KG1 (cell line): ENCODE measurements at places on chromosomes 5 and 9.

DNA sequence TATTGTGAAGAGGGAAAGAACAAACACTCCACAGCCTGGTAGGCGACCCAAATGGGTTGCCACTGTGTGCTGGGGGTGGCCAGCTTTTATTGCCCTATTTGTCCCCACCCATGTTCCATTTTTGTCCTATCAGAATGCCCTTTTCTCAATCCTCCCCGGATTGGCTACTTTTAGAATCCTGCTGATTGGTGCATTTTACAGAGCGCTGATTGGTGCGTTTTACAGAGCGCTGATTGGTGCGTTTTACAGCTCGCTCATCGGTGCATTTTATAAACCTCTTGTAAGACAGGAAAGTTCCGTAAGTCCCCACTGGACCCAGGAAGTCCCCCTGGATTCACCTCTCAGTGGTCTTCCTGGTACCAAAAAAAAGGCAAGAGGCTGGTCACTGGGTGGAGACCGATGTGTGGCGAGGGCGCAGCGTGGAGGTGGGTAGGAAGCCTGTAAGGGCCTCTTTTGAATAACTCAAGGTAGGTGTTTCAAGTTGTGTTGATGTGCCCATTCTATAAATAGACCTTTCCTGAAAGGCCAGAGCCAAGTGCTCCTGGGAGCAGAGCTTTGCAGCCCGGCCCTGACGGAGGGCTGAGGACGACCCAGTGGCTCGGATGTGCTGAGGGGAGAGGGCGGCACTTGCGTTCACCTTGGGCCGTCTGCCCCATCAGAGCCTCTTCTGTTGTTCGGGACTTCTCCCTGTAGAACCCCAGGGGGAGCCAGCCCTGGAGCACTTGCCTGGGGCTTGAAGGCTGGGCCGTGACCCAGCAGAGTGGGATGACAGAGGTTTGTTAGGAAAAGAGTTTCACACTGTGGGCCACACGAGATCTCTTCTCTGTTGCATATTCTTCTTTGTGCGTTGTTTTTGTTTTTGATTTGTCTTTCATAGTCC, 7.2 kb upstream of the GFPT2 start:
- DNase-seq, result no peak

GRCh38 chr9:71678999-71679398, 89.3 kb downstream of the CEMIP2 start:
- no peak for DNase-seq

DNA sequence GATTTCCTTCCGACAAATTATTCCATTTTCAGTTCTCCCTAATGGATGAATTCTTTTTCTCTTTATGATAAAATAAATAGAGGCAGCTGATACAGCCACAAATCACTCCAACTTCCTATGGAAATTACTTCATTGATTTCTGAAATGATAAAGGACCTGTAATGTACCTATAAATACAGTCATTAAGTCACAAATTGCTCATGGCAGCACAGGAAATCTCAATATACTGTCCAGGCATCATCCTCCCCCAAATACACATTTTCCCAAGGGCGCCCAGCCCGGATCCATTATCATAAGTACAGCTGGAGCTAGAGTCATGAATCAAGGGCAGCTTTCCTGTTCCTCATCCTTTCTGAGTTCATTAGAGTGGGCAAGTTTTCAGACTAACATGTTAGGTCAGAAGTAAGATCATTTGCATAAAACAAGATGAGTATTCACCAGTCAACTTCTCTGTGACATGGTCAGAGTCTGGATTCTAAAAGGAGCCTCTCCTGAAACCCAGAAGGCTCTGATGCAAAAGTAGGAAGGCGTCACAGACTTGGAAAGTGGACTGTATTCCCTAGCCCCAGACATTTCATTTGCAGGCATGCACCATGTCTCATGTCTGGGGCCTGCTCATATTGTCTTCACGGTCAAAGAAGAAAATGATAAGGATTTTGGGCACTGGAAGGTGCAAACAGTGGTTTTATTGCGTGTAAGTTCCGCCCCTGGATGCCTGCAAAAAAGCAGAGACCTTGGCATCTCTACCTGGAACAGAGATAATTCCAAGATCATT, 383.2 kb downstream of the PLK2 start:
- DNase-seq, result no peak

DNA sequence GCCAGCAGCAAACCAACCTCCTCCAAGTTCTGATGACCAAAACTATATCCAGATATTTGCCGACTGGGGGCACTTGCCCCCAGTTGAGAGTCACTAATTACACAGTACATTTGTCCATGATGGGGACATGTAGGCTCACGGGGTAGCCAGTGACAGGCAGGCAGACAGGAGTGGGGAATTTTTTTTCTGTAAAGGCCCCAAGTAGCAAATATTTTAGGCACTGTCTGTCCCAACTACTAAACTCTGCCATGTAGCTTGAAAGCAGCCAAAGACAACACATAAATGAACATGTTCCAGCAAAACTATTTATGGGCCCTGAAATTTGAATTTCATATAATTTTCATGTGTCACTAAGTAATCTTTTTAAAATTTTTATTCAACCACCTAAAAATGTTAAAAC, 80.7 kb downstream of the GRIA1 start:
- DNase-seq, result no peak

GRCh38 chr9:110129425-110129824, 78.5 kb downstream of the C9orf152 start:
- no peak for DNase-seq

- peak; percentile 10 for DNase-seq
Observed at GRCh38 chr5:69105996-69106906, 12.4 kb downstream of the SLC30A5 start.

DNA sequence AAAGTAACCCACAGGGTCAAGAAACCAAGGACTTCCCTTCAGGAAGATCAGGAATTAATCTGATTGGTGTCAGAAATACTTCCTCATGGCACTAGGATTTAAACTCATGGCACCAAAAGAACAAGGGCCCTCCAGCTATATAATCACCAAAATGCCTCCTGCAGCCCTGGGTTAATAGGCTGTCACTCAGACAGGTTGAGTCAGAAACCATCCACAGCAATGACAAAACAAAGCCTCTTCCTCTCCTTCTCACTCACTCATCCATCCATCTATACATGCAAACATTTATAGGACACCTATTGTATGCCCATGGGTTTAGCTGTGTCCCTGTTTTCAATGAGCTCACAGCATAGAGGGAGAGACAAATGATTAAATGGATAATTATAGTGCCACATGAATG, 62.5 kb upstream of the SPOCK1 start:
- DNase-seq, result no peak

- DNase-seq, result no peak
Observed at GRCh38 chr9:16708656-16709435, 161.6 kb downstream of the BNC2 start.

DNA sequence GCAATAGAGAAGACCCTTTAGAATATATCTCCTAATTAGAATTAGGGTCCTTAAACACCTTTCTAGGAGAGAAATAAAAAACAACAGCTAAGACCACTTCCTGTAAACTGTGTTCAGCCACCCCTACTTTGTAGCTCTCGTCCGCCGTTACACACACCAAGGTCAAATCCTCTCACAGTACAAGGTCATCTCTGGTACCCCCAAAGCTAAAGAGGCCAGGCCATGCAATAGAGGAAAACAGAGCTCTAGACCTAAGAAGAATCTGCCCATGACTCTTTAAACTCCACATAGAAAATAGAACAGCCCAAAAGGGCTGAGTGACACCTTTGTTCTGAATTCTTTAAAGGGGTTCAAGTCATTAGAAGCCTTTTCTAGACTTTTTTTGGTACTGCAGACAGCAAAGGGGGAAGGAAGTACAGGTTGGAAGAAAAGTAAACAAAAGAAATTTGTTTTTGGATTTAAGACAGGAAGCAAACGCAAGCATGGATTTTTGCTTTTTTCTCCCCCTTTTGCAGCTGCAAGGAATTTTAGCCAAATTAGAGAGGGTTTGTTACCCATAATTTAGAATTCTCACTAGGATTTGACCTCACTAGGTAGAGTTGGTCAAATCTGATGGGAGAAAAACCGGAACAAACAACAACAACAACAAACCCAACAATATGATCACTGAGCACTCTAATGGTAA, 13.4 kb upstream of the FANCC start:
- no peak for DNase-seq

- no peak for DNase-seq
Observed at GRCh38 chr9:3343671-3344070, 182.1 kb downstream of the RFX3 start.

- DNase-seq, result peak; percentile 98
Observed at GRCh38 chr9:112379177-112380101, 469 bp upstream of the HSDL2 start.

DNA sequence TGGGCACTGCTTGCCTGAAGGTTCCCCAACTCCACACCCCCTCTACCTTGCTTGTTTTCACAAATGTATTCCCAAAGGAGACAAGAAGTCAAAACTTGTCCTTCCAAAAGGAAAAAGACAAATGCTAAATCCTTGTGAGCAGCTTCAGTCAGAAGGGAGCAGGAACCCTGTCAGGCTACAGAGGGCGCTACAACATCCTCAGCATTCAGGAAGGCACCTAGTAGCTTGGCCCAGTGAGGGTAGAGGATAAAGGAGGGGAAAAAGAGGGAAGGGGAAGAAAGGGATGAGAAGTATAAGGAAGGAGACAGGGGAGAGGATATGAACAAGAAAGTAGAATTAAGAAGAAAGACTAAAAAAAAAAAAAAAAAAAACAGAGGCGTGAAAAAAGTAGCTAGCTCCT, 97.5 kb downstream of the MLLT3 start:
- DNase-seq, result no peak

DNA sequence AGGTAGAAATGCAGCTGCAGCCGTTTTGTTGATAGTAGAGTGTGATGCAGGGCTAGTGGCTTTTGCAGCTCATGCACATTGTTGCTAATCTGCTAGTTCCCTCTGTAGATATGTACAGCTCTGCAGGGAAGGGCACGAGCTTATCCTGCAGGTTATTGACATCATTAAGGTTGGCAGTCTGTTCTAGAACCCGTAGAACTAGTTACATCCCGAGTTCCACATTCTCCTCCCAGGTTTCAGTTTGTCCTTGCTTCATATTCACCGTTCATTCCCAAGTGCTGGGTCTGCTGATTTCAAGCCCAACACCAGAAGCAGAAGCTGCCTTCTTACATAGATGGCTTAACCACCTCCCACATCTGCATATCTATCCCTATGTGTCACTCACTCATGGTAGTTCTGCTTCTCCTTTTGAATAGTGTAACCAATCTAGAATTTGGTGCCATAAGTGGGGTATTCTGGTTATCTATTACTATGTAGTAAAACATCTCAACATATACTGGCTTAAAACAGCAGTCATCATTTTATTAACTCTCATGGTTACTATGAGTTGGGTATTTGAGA, 38.1 kb downstream of the CRHBP start:
- no peak for DNase-seq

- DNase-seq, result no peak
Observed at GRCh38 chr9:73230251-73230650, 78.6 kb downstream of the ANXA1 start.

- DNase-seq, result no peak
Observed at GRCh38 chr5:119330367-119331183, 25.2 kb upstream of the TNFAIP8 start.

DNA sequence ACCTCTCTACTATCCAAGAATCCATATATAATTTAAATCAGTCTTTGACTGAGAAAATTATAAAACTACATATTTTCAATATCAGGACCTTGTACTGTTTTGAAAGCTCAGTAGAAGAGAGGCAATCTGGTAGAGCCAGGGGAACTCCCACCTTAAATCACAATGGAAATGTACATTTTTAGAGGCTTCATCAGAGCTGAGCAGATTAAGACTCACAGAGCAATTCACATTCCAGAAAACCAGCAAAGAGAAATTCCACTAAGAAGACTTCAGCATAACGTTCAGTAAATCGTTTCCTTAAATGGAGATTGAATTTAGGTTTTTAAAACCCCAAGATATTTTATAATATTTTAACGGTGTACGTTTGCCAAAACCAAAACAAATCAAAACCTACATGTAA, 227.8 kb upstream of the TRPM3 start:
- no peak for DNase-seq

DNA sequence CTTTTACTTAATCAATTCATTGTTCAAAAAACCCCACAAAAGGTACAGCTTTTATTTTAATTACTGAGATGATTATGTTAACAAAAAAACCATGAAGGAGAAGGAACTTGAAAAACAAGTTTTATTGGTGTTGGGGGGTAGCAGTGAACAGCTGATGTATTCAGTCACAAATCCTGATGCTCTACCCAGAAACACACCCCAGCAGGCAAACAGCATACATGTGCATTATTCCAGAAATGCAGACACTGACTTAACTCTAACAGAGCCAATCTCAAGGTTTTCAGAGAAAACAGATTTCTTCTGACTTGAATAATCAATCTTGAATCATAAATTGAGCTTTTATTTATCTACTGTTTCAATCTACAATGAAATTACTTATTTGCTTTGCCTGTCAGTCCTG, 175.2 kb downstream of the ZSWIM6 start:
- no peak for DNase-seq

DNA sequence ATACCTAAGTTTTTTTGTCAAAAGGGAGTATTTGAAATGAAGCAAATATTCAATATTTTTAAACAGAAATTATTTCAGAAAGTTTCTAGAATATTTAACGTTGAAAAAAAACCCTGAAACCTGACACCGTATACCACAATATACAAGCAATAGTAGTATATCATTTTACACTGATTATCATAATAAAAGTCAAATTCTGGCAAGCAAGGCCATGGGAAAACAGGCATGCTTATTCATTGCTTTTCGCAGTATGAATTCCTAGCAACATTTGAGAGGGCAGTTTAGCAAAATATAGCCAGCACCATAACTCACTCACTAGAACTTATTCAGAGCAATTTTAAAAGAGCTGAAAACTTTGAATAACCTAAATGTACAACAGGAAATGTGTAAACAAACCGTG, 46.1 kb downstream of the ERAP1 start:
- DNase-seq, result no peak

DNA sequence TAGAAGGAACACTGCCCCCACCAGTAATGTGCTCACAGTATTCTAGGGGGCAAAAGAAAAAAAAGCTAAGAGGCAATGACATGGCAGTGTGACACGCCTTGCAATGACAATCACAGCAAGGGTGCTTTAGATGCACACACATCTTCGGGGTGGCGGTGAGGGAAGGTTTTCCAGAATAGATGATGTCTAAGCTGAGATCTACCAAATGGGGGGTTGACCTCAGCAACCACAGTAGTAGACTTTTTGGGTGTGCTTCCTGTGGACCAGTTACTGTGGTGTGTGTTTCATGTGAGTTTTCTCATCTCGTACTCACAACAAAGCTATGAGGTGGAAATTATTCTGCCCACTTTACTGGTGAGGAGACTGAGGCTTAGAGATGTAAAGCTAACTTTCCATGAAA, 10.2 kb upstream of the IL12B start:
- DNase-seq, result no peak

DNA sequence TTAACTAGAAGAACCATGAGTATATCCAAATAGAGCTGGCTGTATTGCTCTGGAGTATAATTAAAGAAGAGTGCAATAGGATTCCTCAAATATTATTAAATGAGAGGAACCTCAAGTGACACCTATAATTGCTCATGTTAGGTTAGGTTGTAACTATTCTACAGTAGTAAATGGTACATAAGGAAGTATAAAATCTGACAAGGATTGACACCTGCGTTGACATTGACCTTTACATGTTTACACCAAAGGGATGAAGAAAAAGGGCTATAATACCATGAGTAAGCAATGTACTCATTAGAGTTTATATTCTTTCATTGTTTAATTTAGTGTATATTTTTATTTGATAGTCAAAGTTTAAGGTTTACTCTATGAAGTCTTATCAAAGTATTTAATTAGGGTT, 48.9 kb downstream of the SLC12A2 start:
- DNase-seq, result no peak

- DNase-seq, result peak; percentile 74
Observed at GRCh38 chr5:172293054-172293744, 9.6 kb upstream of the UBTD2 start.
